ENCODE measurements at places on chromosomes 11 and 22.

DNA sequence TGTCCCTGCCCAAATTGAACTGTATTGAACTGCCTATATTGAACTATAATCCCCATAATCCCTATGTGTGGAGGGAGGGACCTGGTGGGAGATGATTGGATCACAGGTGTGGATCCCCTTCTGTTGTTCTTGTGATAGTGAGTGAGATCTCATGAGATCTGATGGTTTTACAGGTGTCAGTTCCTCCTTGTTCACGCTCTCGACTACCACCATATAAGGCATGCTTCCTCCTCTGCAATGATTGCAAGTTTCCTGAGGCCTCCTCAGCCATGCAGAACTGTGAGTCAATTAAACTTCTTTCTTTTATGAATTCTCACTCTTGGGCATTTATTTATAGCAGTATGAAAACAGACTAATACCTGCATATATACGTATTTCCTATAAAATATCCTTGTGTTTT, 206.5 kb upstream of the PDGFD start:
- no peak for DNase-seq

GRCh38 chr11:67700141-67700540, 25.7 kb upstream of the ALDH3B2 start:
- DNase-seq: no peak

DNA sequence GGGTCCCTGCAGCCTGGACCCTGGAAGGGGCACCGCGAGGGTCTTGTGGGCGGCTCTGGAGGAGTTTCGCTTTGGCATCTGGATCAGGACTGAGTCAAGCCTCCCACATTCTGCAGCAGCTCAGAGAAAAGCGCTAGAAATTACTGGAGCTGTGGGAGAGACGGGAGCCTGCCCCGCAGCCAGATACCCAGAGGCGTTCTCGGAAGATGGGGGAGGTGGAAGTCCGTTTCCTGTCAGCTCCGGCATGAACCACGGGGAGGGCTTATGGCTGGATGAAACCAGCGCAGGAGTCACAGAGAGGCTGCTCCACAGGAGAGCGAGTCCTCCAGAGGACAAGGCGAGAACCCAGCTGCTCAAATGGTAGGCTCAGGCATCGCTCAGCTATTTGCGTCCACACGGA, 379.3 kb downstream of the OPCML start:
- no peak for DNase-seq

GRCh38 chr11:69538854-69539253, 57.4 kb downstream of the LINC01488 start:
- DNase-seq: no peak

DNA sequence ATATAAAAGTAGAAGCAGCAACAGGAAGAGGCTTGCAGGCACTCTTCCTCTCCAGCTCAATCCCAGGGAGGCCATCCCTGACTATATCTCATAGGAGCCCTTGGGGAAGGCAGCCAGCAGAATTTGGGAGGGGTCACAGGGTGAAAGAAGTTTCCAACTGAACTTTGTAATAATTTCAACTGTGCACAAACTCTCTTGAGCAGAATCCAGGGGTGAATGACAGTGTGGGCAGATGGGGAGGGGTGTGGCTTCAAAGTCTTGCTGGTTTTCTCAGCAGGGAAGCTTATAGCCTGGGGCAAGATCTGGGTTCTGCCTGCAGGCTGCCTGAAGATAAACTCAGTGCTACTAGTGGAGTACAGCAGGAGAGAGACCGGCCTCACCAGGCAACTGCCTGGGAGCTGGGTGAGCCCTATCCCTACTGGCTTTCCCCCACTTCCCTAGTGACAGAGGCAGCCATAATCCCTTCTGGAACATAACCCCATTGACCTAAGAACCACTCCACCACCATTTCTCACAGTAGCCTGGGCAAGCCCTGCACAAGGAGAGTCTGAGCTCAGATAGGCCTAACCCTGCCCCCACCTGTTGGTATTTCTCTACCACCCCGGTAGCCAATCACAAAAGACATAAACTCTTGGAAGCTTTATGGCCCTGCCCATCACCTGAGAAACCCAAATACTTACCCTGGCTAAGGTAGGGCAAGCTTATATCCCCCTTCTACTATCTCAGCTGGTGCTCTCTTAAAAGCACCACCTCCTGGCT, 17.8 kb upstream of the TTC12 start:
- no peak for DNase-seq

GRCh38 chr22:25564320-25564978, at the start of gene GRK3:
Gene GRK3 (plus strand): TSS chr22:25564675. CDS start chr22:25565041, 366 bp downstream.
- peak; percentile 15 for DNase-seq

DNA sequence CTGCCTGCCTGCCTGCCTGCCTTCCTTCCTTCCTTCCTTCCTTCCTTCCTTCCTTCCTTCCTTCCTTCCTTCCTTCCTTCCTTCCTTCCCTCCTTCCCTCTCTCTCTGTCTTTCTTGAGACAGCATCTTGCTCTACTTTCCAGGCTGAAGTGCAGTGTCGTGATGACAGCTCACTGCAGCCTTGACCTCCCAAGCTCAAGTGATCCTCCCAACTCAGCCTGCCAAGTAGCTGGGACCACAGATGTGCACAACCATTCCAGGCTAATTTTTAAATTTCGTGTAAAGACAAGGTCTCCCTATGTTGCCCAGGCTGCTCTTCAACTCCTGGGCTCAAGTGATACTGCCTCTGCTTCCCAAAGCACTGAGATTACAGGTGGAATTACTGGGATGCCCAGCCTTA, 328.2 kb upstream of the SORL1-AS1 start:
- no peak for DNase-seq

- DNase-seq: no peak
Observed at GRCh38 chr22:32788904-32789624, 12.4 kb upstream of the TIMP3 start.

- DNase-seq: peak; percentile 66
Observed at GRCh38 chr22:46116491-46116958, 33.8 kb upstream of the PPARA start.

- no peak for DNase-seq
Observed at GRCh38 chr11:106277484-106277883, 200.0 kb downstream of the AASDHPPT start.

DNA sequence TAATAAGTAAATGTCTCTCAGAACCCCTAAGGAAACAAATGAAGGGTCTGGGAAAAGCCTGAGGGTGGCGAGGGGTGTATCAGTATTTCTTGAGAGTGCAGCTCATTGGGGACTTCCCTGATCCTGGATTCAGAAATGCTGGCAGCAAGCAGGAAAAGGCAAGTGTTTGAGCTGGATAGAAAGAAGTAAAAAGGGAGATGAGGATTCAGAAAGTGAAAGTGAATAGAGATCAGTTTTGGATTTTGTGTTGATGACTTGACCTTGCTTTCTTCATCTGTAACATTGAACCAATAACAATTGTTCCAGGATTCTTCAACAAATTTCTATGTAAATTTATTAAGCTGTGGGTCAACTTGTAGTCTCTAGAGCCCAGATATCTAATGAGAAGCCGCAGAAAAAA, 66.9 kb upstream of the CTSC start:
- no peak for DNase-seq

GRCh38 chr22:46090036-46090591, 60.2 kb upstream of the PPARA start:
- no peak for DNase-seq

GRCh38 chr11:114082415-114082748, 22.9 kb downstream of the ZBTB16 start:
- no peak for DNase-seq

GRCh38 chr22:32574958-32575910, 100.6 kb downstream of the FBXO7 start:
- no peak for DNase-seq

GRCh38 chr22:46108564-46109473, 41.5 kb upstream of the PPARA start:
- no peak for DNase-seq

DNA sequence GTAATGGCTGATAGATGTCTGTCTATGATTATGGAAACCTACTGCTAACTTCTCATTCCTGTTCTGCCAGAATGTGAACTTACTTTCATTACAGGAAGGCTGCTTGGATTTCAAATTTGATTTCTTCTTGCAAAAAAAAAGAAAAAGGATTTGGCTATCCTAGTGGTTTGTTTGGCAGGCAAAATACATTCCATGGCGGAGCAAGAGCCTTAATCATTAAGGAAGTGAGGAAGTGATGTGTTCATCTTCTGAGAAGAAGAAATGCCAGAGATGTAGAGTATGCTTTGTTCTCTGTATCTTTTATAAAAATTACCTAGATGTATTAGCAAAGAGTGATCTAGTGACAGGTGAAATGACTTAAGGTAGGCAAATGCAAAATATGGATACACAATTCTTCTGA, 356.3 kb downstream of the SOX6 start:
- DNase-seq: no peak

GRCh38 chr11:102138670-102139069, 28.4 kb downstream of the YAP1 start:
- DNase-seq: no peak

DNA sequence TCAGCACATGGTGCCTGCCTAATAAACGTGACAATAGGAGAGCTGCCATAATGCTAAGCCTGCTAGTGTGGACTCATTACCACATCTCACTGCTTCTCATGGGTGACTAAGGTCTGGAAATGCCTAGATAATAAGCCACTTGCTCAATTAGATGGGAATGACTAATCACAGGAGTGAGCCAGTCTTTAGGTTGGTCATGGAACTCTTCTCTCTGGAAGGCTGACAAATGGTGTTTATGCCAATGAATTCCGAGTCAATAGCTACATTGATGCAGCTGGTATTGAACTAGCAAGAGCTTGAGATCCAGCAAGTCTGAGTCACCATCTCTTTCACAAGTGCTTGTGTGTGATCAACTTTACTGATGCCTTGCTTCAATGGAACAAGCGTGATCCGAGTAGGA, 334.9 kb downstream of the OPCML start:
- no peak for DNase-seq

GRCh38 chr11:4921796-4922195, 2.3 kb downstream of the OR51G1 start:
- DNase-seq: no peak

DNA sequence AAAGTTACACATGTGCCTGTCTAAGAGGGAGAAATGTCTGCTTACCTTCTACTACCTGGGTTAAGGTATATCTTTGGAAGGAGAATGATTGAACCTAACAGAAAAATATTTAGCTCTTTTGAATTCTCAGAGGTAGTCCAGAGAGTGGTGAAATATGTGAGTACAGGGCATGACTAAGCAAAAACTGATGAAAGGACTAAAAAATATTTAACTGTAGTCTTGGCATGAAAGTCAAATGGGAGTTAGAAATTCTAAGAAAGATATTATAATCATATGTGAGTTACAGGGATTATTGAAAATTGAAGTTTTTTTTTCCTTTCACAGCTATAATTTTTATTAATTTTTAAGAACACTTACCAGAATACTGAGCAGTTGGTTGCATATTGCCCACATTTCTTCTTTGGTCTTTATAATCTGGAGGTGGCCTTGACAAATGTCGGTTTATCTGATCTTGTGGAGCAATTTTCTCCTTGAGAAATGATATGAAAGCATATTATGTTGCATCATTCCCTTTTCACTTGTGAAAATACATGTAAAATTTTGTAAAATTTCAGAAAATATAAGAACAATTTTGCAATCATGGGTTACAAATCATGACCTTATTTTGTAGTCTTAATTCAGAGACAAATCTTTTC, 61.4 kb upstream of the MTMR2 start:
- no peak for DNase-seq

DNA sequence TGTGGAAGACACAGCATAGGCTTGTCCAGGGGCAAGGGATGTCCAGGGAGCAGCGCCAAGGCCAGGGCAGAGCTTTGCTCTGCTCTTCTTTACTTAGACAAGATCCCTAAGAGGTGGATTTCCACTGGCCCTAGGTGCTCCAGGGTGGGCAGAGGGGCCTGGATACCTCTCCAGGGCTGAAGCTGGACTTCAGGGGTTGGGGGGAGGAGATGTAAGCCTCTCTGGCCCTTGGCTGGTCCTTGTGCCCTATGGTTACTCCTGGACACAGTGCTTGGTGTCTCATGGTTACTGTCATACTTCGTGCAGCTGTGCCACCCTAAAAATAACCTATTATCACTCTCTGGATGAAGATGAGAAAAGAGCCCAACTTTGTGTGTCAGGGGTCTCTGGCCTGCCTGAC, 12.9 kb upstream of the KCNJ11 start:
- no peak for DNase-seq

GRCh38 chr11:20739107-20739506, 69.7 kb downstream of the NELL1 start:
- no peak for DNase-seq

DNA sequence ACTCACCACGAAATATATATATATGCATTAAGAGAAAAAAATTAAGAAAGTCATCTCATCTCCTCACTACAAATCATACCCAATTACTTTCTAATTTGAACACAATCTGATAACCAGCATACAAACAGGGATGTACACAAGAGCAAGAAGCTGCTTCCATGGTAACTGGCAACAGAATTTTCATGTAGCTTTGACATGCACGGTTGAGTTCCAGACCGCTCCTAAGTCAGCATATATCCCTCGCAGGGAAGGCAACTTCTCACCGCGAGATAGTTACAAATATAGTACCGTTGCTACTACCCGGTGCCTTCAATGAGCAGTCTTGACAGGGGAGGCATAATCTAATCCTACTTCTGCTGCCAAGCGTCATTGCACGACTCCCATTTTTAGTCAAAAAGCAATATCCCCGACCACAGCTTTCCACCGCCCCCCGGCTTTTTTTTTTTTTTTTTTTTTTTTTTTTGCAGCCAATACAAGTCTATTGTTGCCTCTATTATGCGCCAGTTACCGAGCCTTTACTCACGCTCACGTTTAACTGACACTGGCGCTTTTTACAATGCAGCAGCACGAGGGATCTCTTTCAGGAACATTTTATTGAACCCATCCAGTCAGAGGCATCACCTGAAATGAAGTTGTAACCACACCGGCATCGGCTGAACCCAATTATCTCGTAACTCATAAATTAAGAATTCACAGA, 2.2 kb downstream of the CADM1 start:
- no peak for DNase-seq

DNA sequence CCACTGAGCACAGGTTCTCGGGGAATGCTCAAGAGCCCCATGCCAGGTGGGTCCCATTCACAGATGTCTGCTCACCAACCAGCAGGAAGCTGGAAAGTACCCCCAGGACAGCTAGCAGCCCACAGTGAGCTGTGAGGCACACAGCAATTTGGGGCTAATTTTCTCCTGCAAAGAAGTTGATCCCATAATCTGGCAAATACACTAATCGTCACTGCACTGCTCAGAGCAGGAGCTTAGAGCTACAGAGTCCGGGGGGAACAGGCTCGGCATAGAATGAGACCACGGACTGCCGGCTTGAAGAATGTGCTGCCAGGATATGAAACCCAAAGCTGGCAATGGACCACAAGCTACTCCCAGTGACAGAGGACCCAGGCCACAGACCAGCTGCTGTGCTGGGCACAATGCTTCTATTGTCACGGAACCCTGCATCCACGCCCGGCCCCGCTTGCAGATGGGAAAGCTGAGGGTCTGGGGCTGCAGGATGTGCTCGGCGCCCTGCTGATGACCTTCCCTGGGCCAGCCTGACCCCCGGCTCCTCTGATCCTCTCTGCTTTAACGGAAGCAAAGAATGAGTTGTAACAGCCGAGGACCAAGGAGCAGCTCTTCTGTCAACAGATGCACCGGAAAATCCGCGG, 239.7 kb downstream of the CTTN start:
- DNase-seq: no peak

Data from stimulated activated CD8-positive, alpha-beta memory T cell treated with anti-CD3 and anti-CD28 coated beads, Interleukin-15, amount 100 ng/mL, for 24 hours (primary cell).